ENCODE measurements at places on chromosomes 7 and 10.

DNA sequence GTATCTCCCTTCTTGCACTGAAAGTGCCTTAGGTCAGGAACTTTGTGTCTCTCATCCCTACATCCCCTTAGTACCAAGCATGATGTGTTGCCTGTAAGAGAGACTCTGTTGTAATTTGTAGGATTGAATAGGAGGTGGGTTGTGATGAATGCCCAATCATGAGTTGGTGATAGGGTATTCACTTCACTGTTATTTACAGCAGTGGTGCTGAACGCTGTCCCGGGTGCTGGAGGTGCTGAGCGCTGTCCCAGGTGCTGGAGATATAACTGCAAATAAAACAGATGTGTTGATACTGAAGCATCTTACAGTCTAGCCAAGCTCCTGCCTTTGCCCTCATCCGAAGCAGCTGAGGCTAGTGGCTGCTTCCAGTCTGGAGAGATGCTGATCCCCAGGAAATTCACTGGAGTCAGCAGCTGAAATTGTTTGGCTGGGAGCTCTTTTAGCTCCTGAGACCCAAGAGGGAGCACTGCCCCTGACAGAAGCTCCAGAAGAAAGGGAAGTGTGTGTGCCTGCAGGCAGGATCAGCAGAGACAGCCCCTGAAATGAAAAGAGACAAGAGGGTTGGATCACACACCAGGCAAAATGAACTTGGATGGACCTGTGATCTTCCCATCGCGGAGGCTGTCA, 183.4 kb downstream of the SORCS3 start:
- DNase-seq = no peak

- no peak for DNase-seq
Observed at GRCh38 chr7:32163141-32163806, 93.1 kb upstream of the PDE1C start.

DNA sequence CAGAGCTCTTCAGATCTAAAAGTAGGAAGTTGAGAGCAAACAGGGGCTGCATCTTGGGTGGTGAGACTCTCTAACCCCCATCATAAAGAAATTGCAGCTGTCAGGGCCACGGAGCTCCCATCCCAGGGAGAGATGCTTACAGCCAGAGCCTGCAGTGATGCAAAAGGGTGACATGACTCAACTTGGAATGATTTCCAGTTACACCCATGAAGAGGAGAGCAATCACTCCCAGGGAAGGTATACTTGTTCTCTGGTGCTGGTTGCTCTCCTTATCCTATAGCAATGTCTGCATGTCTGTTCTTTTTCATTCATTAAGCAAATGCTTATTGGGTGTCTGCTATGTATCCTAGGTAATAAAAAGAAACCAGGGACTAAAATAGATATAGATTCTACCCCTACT, 228.0 kb downstream of the RAB11FIP2 start:
- no peak for DNase-seq

GRCh38 chr10:75350791-75351190, 50.8 kb downstream of the ZNF503 start:
- DNase-seq = no peak

All from NCI-H345 (cell line).